CD8-positive, alpha-beta memory T cell (primary cell): ENCODE measurements at places on chromosomes 12 and 14.

GRCh38 chr12:99453836-99454538 lies 193.6 kb upstream of the GARIN6 start:
- DNase-seq = no peak

DNA sequence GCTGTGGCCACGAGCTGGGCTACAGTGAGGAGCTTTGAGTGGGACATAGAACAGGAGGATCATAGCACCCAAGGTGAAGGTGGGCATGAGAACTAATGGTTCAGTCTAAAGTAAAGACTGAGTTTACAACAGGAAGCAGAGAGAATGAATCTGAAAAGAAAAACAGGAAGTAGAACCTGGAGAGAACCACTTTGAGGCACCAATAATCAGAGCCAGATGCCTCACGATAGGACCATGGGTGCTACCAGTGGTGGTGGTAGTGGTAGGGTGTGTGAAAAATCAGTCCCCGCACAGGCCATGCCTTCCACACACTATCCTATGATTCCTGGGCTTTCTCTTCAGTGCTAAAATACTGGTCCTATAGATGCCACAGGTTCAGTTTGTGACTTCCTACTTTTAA lies 293.6 kb downstream of the AKAP6 start:
- DNase-seq = no peak

- DNase-seq = no peak
Observed at GRCh38 chr12:57984629-57985151, 43.3 kb downstream of the ATP23 start.

DNA sequence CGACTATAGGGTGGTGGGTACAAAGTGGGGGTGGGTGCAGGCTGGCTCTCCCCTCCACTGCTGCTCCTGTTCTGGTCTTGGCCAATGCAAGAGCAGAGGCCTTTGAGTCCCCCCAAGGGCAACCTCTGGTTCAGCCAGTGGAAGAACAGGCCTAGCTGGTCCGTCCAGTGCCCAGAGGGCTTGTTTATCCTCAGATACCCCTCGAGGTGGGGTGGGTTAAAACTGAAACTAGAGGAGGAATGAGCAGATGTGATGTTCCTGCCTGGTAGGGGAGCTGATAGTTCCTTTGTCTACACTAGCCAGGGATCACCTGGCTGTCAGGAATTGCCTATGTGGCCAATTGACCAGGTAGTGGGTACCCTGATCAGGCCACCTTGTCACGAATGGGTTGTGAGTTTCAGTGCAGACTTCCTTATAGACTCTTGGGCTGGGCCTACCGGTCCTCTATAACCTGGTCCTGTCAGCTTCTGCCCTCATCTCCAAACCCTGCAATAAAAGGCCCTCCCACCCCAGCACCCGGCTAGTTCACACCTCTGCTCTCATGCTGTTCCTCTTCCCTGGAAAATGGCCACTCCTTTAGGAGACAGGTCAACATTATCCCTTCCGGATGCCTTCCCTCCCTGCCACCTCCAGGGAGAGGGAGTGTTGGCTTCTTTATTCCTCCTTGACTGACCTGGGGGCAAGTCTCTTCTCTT lies 10.7 kb upstream of the HSP90AA1 start:
- no peak for DNase-seq

GRCh38 chr12:102479099-102479885 lies 1.1 kb downstream of the IGF1 start:
- no peak for DNase-seq
